NAMALWA (cell line): ENCODE measurements at places on chromosomes 1 and 21.

GRCh38 chr1:22038036-22038435 is 14.5 kb upstream of the CDC42 start:
- DNase-seq = no peak

GRCh38 chr1:32399843-32400242 is 5.6 kb upstream of the BSDC1 start:
- DNase-seq = no peak

DNA sequence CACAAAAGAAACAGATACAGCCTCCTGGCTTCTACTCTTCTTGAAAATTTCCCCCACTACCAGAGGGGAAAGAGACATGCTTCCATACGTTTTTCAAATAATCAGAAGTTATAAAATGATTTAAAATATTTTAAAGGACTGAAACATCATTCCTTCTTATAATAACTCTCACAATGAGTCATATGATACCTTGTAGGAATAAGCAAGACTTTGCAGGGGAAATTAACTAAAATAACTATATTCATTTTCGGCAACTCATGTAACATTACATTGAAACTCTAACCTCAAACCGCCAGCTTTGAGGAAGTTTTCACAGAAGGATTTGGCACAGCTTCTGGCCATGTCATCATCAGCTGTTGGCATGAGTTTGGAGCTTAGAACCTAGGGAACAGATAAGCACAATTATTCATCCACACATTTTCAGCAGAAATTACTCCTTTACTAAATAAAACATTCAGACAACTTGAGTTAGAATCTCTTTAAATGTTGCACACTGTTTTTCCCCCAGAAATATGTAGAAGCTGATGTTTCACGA is 85.9 kb downstream of the USP24 start:
- no peak for DNase-seq

GRCh38 chr21:37828991-37829390 is 87.3 kb downstream of the KCNJ6 start:
- DNase-seq = no peak

DNA sequence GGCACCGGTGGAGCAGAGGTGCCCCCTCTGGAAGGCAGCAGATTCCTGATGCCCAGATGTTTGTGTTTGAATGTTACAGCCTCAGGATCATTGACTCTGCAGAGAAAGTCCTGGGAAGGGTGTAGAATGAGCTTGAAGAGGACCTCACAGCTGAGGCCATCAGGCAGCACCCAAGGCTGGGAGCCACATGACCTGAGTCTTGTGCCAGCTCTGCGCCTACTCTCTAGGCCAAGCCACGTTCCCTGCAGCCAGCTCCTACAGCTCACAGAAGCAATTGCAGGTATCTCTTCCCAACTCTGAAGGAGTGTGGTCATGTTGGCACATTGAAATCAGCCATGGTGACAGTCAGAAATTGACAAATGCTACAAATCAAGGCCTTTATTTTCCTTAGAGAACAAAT is 36.3 kb downstream of the GRHL3 start:
- DNase-seq = no peak

GRCh38 chr1:228332797-228333738 is 73.6 kb downstream of the TRIM11 start:
- DNase-seq = no peak

- DNase-seq = no peak
Measured at GRCh38 chr1:224499204-224499603, 64.6 kb upstream of the WDR26 start.

DNA sequence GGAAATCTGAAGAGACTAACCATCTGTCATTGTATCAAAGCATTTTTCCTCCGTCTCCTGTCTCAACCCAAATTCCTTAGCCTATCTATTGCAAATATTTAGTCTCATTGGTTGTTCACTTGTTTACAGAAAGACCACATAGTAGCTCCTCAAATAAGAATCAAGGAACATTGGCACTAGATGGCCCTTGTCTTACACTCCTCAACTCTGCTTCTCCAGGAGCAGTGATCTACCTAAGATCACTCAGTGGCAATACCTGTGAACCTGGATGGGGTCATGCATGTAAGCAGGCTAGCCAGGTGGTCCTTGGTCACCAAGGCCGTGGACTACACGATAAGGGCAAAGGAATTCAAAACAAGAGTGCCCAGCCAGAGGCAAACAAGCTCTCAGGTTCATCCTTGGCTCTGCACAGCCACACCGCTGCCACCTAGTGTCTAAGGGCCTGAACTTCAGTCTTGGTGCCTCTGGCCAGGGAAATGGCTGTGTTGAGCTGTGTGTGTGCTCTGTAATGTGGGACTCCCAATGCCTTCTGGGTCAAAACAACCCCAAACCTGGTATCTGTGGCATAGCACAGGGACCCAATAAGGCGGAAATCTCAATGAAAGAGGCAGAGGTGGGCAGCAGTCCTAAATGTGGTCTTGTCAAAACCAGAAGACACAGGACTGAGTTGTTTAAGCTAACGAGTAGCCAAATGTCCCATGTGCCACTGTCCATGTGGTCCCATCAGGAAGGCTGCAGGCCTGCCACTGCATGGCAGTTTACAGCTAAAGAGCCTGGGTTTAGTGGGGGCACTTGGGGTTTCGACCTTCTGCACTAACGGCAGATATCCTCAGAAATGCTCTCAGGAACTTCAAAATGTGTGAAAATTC is 54.5 kb downstream of the GPR161 start:
- peak; percentile 90 for DNase-seq

GRCh38 chr1:109786112-109786480 is 22.4 kb upstream of the EPS8L3 start:
- DNase-seq = no peak

DNA sequence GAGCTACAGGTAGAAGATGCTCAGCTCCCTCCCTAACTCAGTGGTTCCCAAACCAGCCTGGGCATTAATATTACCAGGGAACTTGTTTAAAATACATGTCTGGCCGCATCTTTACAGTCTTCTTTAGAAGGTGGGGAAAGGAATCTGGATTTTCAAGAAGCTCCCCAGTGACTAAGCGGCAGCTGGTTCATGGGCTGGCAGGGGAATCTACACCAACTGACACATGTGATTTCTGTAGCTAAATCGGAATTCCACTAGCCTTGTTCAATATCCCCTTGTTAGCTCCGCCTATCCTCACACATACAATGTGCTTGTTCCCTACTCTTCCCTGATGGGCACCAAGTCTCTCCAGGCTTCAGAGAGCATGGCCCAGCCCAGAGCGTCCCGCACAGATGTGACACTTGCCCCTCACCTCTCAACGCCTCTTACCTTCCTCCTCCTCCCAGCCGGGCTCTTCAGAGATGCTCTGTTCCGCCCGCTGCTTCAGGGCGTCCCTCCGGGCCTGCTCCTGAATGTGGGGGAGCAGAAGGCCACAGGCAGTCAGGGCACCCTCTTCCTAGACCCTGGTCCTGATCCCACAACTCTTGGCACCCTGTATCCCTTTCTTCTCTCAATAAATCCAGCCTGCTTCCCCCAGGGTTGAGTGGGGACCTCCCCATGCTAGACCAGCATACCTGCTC is 15.3 kb downstream of the TSSK3 start:
- no peak for DNase-seq

DNA sequence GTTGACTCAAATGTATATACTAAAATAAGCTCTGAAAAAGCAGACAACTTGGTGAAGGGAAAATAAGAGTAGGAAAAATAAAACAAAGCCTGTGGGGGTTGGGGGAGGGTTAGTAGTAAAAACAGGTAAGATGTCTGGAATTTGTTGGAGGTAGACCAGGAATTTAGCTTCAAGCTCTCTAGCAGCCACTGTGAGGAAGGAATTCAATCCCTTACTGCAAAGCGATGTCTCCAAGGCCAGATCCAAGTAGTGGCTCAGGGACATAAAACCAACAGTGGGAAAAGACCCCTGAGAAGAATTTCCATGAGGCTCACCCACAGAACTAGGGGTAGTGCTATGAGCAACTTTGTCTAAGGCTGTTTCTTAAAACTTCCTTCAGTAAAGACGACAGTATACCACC is 7.8 kb downstream of the ANGPTL7 start:
- no peak for DNase-seq

DNA sequence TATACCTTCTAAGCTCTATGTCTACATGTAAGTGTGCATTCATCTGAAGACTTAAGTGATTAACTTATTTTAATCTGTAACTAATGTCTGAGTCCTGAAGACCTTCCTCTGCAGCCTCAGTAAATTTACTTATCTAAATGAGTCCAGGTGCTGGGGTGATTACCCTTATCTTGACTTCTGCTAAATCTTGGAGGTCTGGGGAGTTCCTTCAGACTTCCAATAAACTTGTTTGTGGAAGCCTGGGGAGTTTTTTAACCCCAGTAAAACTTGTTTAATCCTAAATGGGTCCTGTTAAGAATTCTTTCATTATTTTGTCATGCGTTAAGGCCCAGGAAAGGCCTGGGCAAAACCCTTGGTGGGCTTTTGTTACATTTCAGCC is 37.0 kb downstream of the RSPH1 start:
- DNase-seq = no peak

- no peak for DNase-seq
Measured at GRCh38 chr1:57404884-57405283, 19.0 kb downstream of the DAB1 start.

- no peak for DNase-seq
Measured at GRCh38 chr1:99645699-99646531, at the start of gene PALMD. Gene PALMD (plus strand): TSS chr1:99646113. CDS start chr1:99646318, 205 bp downstream.

DNA sequence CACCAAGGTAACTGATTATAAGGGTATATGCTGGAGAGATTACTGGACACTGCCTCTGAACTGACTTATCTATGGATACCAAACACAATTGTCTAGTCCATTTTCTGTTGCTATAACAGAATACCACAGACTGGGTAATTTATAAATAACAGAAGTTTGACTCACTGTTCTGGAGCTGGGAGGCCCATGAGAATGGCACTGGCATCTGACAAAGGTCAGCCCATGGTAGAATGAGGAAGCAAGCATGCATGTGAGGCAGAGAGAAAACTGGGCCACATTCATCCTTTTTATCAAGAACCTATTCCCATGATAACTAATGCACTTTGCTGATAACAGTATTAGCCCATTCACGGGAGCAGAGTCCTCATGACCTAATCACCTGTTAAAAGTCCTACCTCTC is 37.4 kb downstream of the FCER1A start:
- no peak for DNase-seq

DNA sequence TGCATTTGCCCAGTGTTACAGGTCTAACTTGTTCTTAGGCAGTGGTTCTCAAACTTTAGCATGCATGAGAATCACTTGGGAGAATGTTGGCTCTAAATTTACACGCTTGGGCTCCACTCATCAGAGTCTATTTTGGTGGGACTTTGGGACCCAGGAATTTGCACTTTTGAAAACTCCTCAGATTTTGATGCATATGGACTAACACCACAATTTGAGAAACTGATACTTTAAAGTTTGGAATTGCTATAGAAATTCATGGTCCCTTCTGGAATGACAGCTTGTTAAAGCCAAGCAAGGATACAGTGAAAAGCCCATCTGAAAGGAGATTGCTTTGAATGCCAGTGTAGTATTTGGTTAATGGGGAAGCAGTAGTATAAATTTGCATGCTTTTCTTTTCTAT is 31.5 kb downstream of the GPR52 start:
- no peak for DNase-seq

GRCh38 chr1:2809656-2810055 is 8.2 kb upstream of the TTC34 start:
- DNase-seq = no peak

DNA sequence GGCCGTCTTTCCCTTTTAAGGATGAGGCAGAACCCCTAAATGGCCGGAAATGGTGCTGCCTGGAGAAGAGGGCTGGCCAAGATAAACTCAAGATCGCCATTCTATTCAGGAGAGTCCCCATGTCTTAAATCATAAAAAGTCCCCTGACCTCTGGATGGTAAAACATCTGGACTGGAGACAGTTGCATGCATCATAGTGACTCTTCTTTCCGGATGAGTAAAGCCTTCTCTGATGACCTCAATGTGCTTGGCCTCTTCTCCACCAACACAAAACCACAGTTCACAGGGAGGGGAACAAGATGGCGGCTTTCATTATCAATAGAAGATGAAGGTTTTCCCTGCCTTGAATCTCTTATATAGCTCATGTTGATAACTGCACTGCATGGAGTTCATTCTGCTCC is 27.5 kb upstream of the H6PD start:
- DNase-seq = no peak

GRCh38 chr1:229229721-229230139 is 41.2 kb upstream of the RAB4A start:
- peak; percentile 15 for DNase-seq

DNA sequence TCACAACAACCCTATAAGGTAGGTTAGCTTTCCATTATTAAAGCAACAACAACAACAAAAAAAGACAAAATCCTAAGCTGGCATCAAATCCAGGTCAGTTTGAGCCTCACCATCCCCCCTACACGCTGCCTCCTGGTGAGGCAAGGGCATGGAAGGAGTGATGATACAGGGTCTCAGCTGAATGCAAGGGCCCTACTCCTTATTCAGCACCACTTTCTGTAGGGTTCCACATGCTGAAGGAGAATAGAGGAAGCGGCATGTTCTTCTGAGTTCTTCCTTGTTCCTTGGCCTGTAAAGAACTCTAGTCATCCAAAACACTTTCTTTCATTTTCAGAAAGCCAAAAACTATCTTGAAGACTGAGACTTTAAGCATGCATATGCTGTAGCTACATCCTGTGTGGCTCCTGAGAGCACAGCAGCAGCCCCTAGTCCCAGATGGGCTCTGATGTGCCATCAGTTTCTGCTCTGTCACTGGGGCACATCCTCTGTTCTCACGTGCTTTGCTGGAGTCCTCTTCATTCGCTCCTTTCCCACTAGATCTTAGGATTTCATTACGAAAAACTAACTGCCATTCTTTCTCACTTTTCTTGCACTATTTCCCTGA is 6.2 kb downstream of the ILDR2 start:
- no peak for DNase-seq

GRCh38 chr1:204451352-204452124 is 39.9 kb upstream of the PPP1R15B start:
- DNase-seq = no peak

DNA sequence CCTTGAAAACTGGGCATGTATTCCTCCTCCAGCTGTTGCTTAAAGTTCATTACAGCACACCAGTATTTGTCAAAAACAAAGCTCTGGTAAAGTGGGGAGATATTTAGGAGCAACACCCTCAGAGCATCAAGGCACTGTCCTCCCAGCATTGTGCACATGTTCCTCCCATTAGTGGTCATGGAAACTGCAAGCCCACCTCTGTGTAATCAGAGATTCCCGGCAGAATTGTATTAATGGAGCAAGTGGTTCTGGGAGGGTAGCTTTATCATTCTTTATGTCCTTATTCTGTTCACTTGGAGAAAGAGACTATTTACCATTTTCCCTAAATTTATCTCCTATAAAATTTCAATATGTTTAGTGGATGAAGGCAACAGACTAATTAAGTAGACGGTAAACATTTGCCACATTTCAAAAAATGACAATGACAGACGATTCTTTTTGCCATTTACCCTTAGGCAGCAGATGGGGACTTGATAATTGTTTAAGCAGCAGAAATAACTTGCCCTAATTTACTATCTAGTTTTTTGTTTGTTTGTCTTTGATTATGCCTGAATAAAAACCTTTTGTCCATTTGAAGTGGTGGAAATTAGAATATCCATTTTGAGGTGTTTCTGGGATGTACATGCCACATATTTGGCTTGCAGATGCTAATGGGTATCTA is 289.6 kb upstream of the ST6GALNAC5 start:
- DNase-seq = no peak
